Smooth muscle cell of the brain vasculature (primary cell): ENCODE measurements at places on chromosomes 5 and 9.

- no peak for DNase-seq
These were observed 72.0 kb downstream of the PDE8B start for GRCh38 chr5:77282337-77283027.

DNA sequence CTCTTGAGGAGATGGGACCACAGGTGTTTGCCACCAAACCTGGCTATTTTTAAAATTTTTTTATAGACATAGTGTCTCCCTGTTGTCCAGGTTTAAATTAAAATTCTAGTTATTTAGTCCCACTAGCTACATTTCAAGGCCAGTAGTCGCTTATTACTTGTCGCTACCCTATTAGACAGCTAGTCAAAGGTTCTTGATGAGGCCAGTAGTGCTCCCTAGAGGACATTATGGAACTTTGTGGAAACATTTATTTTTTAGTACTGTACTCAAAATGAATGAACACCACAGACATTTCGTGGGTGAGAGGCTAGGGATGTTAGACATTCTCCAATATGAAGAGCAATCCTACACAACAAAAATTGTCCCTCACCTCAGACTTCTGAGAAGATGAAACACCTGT lies 14.4 kb upstream of the GRXCR2 start:
- DNase-seq = no peak

DNA sequence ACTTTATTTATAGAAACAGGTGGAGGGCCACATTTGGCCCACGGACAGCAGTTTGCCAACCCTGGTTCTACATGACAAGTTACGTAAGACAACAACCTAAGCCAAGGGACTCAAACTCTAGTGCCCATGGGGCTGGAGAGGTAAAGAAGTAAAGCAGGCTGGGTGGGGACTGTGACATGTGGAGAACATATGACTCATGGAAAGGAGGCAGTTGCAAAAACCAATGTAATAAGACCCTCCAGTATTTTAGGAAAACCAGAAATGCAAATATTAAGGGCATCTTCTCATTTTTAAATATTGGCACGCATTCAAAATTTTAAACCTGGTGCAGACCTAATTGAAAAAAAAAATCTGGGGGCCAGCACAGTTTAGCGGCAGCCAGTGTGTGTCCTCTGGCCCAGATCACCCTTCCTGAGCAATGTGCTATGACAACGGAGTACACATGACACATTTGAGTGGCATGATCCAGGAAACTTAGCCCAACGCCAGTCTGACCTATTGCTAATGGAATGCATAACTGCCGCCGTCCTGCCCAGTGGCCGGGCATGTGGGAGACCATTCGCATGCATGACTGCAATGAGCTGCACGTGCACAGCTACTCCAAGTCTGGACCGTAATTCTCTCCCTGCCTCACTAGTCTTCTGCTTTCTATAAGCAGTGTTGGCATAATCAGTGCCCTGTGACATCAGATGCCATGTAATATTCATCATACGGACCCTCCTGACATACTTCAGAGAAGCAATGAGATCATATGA lies 97.2 kb downstream of the SH3TC2 start:
- no peak for DNase-seq

GRCh38 chr5:2066373-2066772 lies 183.6 kb upstream of the IRX4 start:
- no peak for DNase-seq

- no peak for DNase-seq
These were observed 1352.9 kb upstream of the CDH9 start for GRCh38 chr5:28391277-28391676.

DNA sequence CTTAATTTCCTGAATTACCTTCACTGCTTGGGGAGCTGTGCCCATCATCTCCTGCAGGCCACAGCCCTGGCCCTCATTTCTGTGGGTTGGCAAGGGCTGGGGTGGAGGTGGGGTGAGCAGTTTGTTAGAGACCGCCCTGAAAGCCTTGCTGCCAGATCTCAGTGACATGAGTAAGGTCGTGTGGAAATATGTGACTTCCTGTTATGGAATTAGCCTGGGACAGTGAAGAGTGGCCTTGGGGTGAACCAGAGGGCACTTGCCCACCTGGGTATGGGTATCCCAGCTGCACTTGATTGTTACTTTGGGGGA lies 2.5 kb upstream of the HNRNPAB start:
- DNase-seq = no peak

DNA sequence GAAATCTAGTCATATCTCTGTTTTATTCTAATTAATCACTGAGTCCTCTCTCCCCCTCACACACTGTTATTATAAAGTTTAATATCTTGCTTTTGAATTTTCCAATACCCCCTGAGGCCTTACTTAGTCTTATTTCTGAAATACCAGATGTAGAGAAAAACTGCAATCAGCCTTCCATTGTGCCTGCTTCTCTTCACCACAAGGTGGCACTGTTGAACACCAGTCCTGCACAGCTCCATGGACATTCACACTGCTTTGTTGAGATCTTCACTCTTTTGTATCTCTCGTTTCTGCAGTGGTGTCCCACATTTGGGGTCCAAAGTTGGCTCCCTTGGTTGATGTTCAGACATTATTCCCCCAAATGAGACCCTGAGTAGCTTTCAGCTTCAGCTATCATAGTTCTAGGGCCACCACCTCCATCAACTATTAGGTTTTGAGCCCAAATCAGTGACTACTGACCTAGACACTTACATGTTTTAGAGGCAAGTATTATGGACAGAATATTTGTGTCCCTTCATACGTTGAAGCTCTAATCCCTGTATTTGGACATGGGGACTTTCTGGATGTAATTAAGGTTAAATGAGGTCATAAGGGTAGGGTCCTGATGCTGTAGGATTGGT lies 24.3 kb downstream of the BOD1 start:
- DNase-seq = no peak

- no peak for DNase-seq
These were observed 49.9 kb upstream of the DPYSL3 start for GRCh38 chr5:147559749-147560148.

DNA sequence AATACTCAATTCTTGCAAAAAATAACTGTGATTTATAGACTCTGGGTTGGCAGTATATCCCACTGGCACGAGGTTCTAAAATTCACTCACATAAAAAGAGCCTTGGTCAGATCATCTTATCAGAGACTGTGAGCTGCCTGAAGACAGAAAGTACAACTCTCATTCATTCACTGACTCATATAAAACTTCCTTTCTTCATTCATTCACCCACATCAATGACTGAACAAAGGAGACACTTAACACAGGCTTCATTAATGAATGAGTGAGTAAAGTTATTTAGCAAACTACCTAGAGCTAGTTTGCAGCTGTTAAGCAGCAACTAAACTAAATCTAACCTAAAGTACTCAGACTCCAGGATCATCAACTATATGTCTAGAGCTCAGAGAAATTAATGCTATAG lies 214.7 kb downstream of the DENND1A start:
- no peak for DNase-seq
